ENCODE measurements at places on chromosomes 1 and 21.

DNA sequence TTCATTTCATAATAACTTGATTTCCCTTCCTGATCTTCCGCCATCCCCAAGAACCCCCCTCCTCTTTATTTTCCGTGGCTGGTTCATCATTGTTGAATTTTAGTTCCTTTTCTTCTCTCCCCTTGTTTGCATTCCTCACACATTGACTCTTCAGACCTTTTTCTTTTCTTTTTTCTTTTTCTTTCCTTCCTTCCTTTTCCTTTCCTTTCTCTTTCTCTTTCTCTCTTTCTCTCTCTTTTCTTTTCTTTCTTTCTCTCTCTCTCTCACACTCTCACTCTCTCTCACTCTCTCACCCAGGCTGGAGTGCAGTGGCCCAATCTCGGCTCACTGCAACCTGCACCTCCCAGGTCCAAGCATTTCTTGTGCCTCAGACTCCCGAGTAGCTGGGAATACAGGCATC is 231.3 kb downstream of the FMN2 start:
- DNase-seq, result no peak

DNA sequence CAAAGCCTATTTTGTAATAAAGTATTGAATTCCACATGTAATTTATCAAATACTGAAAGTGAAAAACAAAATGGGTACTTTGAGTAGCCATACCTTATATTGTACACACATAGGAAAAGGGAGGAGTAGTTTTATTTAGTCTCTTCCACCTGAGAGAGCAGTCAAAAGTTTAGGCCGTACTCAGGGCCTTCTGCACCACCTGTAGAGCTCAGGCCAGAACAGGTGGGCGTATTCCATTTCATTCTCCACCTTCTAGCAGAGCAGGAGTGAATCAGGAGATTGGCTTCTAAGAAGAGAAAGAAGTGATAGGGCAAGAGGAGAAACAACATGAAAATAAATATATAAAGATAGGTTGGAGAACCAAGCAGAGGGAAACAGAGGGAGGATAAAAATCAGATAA is 44.0 kb downstream of the TRAF5 start:
- no peak for DNase-seq

DNA sequence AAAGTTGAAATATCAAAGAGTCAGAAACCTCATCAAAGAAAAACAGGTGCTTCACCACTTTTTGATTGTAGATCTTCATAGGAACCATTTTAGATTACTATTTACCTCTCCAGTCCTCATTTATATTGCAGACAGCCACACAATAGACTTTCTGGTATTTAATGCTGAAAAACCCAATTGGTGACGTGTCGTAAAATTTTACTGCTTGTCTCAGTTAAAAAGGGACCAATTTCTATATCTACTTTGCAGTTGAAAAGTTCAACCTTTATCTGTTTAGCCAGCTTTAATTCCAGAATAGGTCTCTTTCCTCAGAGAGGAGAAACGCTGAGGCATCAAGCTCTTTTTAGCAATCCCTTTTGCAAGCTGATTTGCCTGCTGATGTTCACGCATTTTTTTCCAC is 1722.4 kb downstream of the PLA2G4A start:
- no peak for DNase-seq

- DNase-seq, result no peak
Measured at GRCh38 chr1:75548721-75549480, 62.0 kb downstream of the SLC44A5 start.

GRCh38 chr1:82086739-82087138 is 286.0 kb downstream of the ADGRL2 start:
- no peak for DNase-seq

- DNase-seq, result no peak
Measured at GRCh38 chr1:112507921-112508277, 866 bp upstream of the WNT2B start.

DNA sequence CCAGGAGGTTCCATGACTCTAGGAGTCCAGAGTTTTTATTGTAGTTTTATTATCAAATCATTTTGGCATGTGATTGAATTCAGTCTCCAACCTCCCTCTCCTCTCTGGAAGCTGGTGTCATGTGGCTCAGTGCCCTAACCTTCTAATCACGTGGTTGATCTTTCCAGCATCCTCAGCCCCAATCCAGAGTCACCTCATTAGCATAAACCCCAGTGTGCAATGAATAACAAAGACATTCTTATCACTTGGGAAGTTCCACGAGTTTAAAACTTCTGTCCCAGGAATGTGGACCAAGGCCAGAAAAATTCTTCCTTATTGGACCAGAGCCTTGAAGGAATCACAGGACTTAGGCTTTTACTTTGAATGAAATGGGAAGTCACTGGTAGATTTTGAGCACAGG is 52.2 kb downstream of the KIRREL1 start:
- no peak for DNase-seq

Data from activated CD4-positive, CD25-positive, alpha-beta regulatory T cell treated with anti-CD3 and anti-CD28 coated beads, Interleukin-2, amount 50 U/mL, for 16 hours (primary cell).